HS-5 (cell line): ENCODE measurements at places on chromosomes 2 and 18.

- DNase-seq = no peak
These were observed 20.0 kb upstream of the HPCAL1 start for GRCh38 chr2:10282611-10283105.

DNA sequence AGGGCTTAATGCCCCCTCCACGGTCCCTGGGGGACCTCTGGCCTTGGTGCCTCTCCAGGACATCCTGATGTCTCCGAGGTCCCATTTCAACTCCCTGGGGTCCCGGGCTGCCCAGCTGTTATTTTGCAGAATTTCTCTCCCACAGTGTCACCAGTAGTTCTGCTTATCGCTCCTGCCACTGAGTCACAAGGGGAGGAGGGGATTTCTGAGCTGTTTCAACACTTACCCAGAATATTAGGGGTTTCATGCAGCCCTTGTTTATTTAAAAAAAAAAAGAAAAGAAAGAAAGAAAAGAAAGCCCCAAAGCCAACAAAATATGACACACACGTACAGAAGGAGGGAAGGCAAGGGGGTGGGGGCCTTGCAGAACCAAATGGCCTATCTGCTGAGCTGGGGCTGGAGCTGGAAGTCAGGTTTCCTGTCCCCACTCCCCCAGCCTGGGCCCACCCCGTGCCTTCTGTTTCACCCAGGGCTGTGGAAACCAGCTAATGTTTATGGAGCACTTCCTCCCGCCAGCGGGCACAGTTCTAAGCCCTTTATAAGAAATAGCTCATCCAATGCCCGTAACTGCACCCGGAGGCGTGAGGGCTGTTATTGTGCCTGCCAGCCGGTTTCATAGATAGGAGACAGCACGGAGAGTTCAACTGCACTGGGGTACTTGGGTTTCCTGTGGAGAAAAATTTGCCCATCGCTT lies 8.4 kb upstream of the ARID5A start:
- no peak for DNase-seq

DNA sequence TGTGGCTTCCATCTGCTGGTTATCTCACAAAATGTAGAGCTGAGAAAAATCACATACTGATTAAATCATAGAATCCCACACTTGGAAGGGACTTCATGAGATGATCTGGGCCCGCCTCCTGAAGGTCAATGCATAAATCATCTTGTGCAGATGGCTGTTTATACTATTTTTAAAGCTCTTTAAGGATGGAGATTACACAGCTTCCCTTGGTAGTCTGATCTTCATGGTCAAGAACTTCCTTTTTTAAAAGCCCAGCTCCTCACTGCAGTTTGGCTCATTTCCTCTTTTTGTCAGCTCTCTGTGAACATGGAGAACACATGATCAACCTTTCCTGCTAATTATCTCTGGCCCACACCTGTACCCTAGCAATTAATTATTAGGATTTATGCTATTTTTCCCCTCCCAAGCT lies 25.9 kb downstream of the GCG start:
- DNase-seq = no peak

DNA sequence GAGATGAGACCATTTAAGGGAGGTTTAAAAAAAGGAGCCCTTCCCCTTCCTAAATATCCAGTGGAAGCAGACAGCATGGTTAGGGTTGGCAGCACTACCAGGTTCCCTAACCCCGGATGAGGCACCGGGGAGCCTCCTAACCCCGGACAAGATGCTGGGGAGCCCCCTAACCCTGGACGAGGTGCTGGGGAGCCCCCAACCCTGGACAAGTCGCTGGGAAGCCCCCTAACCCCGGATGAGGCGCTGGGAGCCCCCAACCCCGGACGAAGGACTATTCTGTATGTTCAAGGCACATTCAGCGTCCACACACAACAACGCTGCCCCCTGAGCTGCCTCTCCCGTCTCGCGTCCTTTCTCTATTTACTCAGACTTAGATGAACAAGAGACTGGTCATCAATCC lies 51.9 kb downstream of the ANKMY1 start:
- DNase-seq = no peak

GRCh38 chr2:39264733-39265132 lies 21.0 kb upstream of the CDKL4 start:
- DNase-seq = no peak

- DNase-seq = no peak
These were observed 38.4 kb upstream of the FZD5 start for GRCh38 chr2:207808119-207808518.

DNA sequence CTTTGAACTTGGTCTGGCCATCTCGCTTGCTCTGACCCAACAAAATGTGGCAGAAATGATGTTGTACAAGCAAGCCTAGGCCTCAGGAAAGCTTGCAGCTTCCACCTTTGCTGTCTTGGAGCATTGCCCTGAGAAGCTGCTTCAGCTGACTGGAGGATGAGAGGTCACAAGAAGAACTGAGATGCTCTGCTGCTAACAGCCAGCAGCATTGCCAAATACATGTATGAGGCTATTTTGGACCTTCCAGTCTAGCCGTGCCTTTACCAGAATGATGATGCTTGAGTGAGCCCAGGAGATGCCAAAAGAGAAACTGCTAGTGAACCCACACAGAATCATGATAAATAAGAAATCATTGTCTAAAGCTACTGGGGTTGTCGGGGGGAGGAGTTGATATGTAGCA lies 13.2 kb upstream of the ITGAV start:
- DNase-seq = no peak

- DNase-seq = no peak
These were observed 91.7 kb downstream of the KLF7 start for GRCh38 chr2:207073801-207074678.
